ENCODE measurements at places on chromosomes 13 and 19. TPM values are rescaled to one million over a fixed set of nuclear protein-coding genes. Genes with fewer than 3 reads are reported as not detected.

DNA sequence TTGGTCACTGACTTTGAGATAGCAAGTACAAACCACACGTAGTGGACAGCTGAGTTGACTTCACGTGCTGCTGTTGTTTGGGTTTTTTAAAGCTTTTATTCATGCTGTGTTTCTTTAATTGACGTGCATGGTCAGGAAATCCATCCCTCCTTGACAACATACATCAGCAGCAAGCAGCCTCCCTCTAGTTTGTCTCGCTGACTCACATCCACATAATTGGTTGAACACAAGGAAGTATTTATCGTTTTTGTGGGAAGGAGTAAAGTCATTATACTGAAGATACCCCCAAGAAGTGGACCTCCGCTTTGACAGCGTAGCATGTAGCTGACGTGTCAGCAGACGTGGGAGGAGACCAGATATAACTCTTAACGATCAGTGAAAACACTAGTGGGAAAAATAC is 355.8 kb downstream of the MYO16 start:
- DNase-seq: no peak

DNA sequence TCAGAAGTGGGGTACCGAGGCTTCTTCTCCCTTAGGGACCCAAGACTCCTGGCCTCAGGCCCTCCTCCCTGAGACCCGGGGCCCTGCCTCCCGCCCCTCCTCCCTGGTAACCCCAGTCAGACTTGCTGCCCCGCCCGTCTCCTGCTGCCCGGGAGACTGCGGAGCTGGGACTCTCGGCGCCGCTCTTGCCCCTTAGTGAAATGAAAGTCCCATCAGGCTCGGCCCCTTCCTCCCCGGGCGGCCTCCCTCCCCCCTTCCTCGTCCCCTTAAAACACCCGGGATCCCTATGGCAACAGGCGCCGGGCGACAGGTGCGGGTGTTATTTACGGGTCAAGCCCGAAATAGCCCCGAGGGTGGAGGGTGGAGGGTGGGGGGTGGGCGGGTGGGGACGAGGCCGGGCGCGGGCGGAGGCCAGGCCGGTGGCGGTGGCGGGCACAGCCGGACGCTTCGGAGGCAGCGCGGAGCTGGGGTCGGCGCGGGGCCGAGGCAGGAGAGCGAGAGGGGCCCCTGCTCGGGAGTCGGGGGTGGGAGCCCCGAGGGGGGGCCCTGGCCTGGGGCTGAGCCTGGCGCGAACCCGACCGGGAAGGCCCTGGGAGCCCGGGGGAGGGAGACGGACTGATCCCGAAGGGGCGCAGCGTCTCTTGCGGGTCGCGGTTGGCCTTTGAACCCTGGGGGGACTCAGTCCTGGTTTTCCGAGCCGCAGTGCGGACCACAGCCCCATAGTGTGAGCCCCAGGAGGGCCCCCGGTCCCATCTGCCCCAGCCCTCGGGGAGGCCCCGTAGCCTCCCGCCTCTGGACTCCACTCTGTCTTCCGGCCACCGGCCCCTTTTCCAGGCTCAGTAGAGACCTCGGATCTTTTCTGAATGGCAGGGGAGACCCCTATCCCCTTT is at the start of gene CACNG6:
Gene CACNG6 (plus strand): TSS at position 414 of the 890 bp plus-strand sequence. CDS start 1,241 bp downstream, outside the sequence.
- DNase-seq: no peak

- DNase-seq: no peak
These were observed 2.6 kb upstream of the CDC42EP5 start for GRCh38 chr19:54475706-54476105.

- DNase-seq: no peak
These were observed 256 bp downstream of the MICOS13 start for GRCh38 chr19:5680084-5680436.

DNA sequence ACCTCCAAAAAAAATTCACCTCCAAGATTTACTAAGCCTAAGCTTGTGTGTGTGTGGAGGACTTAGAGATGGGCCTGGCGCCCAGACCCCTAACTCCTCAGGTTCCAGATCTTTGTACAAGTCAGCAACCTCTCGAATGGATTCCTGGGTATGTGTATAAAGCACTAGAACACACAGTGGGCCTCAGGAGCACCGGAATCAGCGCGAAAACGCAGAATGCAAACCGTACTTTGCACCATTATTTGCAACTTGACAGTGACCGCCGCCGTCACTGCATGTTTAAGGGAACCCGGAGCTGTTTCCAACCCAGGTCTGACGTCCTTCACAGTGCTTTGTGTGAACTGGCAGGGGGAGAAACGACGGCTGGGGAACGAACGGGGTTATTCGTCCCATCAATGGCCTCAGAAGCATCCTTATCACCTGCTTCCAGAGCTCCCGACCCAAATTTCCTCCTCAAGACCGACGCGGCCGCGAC is 688 bp downstream of the ZNF606 start:
- no peak for DNase-seq

DNA sequence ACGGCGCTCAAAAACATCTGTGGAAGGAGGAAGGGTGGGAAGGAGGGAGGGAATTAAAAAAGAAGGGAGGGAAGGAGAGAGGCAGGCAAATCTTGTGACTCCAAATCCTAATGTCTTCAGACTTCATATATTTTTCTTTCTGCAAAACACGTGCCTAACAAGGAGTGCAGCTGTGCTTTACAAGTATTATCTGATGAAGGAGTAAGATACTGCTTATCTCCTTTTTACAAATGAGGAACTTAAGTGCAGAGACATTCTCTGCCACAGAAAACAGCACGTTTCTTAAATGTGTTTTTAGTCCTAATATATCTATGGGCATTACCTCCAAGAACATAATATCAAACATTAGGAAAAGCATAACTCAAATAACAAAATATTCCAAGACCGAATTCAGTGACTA is 6.5 kb downstream of the FLT3 start:
- no peak for DNase-seq

- DNase-seq: no peak
These were observed 788.0 kb upstream of the ATXN8OS start for GRCh38 chr13:69319656-69320055.

DNA sequence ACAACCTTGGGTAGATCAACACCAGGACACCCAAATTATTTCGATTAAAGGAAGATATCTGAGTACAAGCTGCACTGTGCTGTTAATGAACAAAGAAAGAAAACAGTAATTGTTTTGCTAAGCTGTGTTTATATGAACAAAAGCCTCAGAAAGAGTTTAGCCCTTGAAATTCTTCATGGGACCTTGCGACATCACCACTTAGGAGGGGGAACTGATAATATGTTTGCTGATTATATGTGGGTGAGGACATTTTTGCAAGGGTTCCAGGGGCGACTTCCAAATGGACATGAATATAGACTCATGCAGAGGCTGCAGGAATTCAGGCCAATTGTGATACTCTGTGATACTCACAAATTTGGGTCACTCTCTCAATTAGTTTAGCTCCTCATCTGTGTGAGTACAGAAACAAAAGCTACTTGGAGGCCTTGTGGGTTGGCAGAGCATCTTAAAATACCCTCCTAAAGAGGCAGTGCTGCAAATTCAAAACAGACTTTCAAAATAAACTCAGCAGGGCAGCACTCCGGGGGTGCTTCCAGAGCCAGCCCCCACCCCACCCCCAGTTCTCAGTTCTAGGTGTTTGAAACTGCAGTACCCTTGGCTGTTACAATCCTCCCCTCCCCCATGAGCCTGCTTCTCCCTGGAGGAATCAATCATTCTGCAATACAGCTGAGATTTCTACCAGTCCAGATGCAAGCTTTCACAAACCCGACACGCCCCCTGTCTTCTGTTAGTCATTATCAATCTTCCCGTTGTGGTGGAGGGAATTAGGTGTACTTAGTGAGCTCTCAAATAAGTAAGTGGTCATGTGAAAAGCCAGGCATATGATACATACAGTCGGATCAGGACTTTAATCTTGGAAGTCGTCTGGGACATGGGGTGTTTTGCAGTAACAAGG is 97.0 kb upstream of the MBNL2 start:
- DNase-seq: no peak

DNA sequence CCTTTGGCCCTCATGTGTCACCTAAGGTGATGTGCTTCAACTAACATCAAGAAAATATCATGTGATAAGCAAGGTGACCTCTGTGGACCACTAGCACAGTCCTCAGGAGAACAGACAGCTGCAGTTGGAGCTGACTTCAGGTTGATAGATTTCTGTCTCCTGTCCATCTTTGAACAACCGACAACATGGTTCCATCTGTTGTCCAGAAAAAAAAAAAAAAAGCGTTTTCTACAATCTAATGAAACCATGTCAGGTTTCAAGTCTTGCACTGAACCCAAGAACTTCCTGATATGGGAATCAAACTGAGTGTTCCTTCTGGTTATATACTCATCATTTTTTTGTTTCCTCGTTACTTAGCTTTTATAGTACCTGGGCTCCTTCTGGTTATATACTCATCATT is 75.7 kb downstream of the LHFPL6 start:
- no peak for DNase-seq

GRCh38 chr13:109131698-109132257 is 502.4 kb downstream of the MYO16 start:
- no peak for DNase-seq

DNA sequence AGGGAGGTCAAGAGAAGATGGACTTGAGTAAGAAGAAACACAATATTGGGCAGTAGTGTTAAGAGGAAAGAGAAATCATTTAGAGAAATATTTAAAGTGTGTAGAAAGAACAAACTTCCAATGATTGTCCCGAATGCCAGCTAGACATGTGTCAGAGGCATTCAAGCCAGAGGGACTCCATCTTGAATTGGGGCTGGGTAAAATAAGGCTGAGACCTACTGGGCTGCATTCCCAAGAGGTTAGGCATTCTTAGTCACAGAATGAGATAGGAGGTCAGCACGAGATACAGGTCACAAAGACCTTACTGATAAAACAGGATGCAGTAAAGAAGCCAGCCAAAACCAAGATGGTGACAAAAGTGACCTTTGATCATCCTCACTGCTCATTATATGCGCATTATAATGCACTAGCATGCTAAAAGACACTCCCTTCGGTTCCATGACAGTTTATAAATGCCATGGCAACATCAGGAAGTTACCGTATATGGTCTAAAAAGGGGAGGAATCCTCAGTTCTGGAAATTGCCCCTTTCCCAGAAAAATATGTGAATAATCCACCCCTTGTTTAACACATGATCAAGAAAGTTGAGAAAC is 127.0 kb upstream of the IPO5 start:
- DNase-seq: no peak

Gene FBXO17
- 64.3 TPM for total RNA-seq

Gene PSG11
- total RNA-seq: not detected

Gene SLITRK5
- total RNA-seq: 0.03 TPM

Gene OR7D4
- total RNA-seq: not detected

Gene RFPL4A
- 1.0 TPM for total RNA-seq

Gene ZNF835
- 0.58 TPM for total RNA-seq

Gene ATP4A
- not detected for total RNA-seq
